ENCODE measurements at places on chromosomes 5 and 9.

DNA sequence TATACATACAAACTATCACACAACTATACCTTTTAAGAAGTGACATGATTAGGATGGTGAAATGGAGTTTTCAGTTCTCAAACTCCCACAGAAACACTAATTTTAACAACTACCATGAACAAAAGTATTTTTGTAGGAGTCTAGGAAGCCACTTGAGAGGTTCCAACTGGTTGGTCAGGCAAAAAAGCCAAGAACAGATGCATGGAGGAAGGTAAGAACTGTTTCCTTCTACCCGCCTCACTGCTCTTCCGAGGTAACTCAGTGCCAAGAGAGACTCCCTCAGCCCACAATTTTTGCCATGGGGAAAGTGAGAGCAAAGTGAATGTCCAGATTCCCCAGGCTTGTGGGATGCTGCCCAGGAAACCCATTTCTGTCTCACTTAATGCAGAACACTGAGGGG, 15.7 kb downstream of the BTNL8 start:
- no peak for DNase-seq

- DNase-seq, result no peak
Measured at GRCh38 chr5:170885809-170886208, 24.0 kb downstream of the RANBP17 start.

- DNase-seq, result no peak
Measured at GRCh38 chr5:168320805-168321204, 29.4 kb downstream of the WWC1 start.

- DNase-seq, result no peak
Measured at GRCh38 chr9:112817860-112818203, 67.3 kb downstream of the SNX30 start.

DNA sequence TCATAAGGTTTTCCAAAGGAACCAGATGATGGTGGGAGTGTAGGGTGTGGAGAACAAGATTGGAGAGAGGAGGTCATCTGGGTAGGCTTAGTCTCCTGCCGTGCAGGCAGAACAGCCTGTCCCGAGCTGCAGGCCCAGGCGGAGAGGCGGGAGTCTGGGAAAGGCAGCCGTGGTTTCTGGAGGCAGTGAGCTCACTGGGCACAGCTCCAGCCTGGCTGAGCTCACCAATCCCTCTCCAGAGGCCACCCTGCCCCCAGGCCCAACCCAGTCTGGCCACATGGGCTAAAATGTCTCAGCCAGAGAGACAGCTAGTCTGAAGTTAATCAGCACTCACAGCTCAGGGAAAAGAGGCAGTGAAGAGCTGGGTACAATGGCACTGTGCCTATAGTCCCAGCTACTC, 12.3 kb downstream of the P4HA2 start:
- peak; percentile 92 for DNase-seq

DNA sequence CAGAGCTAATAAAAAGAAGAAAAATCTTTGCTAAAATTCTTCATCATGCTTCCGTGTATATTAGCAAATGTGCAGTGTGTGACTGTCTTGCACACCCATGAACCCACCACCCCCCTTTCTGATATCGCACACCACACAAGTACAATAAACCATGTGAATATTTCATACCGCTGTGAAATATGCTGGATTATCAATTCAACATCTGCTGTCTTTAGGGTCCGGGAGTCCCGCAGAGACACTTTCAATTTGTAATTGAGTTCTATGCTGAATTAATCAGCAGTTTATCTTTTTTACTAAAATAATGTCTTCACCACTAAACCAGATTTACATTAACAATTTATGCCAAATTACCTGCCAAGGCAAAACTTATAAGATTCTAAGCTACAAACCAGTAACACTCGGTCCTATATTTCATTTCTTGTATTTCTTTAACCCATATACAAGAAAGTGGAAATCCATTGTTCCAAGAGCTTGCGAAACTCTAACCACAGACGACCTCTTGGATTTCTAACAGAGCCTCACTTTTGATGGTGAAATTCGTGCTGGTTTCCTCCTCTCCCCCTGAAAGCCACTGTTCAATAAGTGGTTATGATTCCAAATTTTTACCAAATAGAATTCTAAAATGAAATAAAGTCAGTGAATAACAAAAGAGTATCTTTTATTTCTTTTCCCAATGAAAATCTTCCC, 44.2 kb downstream of the PSMB7 start:
- DNase-seq, result no peak

DNA sequence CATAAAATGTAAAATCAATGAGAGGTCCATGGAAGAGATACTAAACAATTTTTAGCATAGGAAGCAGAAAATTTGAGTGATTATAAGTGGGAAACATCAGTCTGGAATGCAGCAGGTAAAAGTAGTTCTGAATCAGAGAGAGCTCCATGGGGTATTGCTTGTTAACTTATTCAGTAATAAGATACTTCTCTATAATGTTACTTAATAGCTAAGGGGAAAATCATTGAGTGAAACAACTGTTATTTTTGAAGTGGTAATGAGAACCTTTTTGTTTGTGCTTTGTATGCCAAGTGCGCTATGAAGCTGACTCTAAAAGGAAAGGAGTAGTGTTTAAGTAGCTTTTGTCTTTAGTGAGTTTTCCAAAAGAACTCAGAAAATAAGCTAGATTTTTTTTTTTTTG, 95.2 kb downstream of the ERBIN start:
- no peak for DNase-seq

- no peak for DNase-seq
Measured at GRCh38 chr5:152221721-152222629, 183.1 kb downstream of the NMUR2 start.

GRCh38 chr5:167565189-167565954, 726.1 kb upstream of the WWC1 start:
- DNase-seq, result no peak

GRCh38 chr5:132265336-132266030, 8.0 kb downstream of the PDLIM4 start:
- DNase-seq, result peak; percentile 89

DNA sequence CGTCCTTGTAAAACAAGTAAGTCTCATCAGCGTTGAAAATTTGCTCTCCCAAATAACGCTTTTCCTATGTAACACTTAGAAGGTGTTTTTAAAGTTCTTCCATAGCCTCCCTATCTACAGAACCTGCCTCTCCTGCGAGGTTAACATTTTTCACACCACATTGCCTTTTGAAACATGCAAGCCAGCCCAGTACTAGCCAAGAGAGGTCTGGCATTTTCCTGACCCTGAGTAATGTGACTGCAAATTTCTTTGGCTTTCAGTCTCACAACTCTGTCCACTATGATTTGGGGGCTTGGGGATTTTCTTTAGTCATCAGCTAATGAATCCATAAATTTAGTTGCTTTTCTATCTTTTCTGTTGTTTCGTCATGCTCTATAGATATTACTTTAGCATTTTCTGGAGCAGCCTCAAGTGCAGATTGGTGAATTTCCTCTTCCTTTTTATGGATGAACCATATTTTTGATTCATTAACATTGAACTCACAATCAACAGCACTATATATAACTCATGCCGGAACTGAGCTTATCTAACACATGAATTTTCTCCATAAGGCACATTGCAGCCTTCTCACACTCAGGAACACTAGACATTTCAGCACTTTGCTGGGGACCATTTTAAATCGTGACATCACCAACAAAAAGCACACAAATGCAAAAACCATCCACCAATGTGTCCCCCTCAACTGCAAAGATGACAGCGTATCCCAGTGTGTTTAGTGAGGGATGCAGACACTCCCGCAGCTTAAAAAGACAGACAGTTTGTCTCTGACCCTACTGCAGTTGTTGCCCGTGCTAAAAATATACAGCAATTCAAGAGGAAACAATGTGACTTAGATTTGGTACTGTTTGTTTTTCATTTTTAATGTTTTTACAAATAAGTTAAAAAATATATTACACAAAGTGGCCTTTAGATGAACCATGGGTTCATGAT, 77.2 kb upstream of the SPATA31C2 start:
- DNase-seq, result no peak

DNA sequence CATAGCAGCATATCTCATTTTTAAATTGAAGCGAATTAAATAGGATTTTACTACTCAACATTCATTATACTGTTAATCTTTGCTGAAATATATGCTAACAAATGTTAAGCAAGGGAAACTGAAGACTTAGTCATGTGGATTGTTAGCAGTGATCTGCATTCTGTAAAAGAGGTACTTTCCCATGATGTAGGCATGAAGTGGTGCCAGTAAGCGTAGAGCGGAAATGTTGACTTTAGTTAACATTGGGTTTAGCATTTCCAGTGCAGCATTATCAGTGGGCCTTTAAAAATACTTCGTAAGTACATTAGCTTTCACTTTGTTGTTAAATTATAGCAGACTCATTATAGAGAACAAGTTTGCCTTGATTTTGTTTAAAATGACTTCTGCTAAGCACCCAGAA, 130.3 kb downstream of the CDC42SE2 start:
- DNase-seq, result no peak

- peak; percentile 95 for DNase-seq
Measured at GRCh38 chr9:125932012-125932411, 184.8 kb downstream of the PBX3 start.

DNA sequence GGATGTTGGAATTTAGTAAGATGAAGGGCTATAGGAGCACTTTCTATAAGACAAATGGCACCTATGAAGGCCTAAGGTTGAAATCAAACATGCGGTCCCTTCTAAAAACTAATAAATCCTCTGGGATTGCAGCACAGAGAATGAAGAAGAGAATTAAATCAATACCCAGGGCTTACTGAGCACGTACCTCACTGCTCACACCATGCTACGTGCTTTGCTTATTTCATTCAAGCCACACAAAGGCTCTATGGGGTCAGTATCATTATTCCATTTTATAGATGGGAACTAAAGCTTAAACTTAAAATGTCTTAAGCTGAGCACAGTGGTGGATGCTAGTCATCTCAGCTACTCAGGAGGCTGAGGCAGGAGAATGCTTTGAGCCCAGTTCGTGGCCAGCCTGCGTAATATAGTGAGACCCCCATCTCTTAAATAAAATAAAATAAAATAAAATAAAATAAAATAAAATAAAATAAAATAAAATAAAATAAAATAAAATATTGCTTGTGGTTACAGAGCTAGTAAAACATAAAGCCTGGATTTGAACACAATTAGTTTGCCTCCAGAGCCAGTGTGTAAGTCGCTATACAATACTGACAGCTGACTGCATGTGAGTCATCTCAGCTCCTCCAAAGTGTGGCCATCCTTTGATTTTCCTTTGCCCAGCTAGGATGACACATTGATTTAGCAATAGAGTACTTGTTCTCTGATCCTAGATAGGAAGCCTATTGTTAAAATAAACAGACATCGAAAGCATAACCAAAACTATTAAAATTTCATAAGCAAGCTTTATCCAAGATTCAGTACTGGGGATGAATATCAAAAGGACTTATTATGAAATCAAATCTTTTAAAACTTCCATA, 20.9 kb upstream of the DPYSL3 start:
- DNase-seq, result no peak

DNA sequence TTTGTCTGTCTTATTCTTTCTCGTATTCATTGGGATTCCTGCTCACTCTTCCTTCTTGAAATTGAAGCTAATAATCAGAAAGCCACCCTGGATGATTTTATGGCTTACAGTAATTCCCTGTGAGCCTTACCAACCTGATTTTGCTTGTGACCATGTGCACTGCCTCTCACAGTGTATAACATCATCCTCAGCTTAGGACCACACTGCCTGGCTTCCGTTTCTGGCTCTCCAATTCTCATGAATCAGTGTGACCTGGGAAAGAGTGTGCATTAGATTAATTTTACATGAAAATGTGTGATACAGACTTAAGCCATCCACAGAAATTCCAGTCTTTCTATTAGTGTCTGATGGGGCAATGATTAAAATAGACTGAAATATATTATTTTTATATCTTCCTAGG, 126.8 kb upstream of the DMRT1 start:
- no peak for DNase-seq

DNA sequence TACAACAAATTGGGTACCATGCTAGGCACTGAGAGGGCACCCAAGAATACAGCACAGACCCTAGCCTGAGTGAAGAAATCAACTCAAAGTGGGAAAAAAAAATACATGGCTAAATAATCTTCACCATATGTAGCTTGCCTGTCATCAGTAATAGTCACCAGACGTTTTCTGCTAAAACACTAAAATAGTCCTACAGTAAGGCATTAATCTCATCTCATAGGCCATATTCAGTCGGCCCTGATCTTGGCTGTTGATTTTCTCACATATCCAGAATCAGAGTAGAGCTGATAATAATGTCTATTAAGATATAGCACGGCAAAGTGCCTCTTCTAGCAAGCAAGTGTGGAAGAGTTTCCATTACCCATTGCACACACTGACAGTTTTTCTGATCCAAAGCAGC, 322.1 kb upstream of the SLC30A5 start:
- no peak for DNase-seq

GRCh38 chr5:45484781-45485180, 211.4 kb downstream of the HCN1 start:
- no peak for DNase-seq

DNA sequence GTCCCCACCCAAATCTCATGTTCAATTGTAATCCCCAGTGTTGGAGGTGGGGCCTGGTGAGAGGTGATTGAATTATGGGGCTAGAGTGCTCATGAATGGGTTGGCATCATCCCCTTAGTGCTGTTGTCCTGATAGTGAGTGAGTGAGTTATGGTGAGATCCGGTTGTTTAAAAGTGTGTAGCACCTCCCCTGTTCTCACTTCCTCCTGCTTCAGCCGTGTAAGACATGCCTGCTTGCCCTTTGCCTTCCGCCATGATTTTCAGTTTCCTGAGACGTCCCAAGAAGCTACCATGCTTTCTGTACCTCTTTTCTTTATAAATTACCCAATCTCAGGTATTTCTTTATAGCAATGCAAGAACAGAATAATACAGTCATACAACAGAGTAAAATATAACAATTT, 742 bp upstream of the LECT2 start:
- DNase-seq, result no peak

GRCh38 chr5:32638309-32638708, 53.0 kb downstream of the SUB1 start:
- no peak for DNase-seq

DNA sequence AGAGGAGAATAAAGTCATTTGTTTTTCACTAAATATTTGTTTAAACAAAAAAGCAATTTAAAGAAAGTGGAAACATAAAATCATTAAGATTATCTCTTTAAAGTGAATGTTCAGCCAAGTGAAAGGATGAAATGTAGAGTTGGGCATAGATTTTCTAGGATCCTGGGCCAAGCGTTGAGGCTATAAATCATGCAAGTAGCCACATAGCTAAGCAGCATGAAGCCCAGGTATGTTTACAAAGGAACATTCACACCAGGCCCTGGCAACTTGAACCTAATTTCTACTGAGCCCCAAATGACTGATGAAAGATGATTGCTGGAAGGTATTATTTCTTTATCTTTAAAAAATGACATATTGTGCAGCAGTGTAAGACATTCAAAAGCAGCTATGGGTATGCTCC, 461.8 kb downstream of the MAT2B start:
- DNase-seq, result no peak

DNA sequence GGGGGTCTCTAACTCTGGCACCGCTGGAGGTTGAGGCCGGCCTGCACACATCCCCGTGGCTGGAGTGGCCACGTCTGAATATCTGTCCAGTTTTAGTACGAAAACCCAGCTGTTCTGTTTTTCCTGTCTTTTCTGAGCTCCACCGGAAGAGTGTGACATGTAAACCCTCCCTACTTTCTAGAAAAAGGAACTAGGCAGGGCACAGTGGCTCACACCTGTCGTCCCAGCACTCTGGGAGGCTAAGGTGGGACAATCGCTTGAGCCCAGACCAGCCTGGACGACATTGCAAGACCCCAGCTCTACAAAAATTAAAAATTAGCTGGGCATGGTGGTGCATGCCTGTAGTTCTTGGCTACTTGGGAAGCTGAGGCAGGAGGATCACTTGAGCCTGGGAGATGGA, 8.2 kb upstream of the PHYKPL start:
- no peak for DNase-seq

Data from AG09319 (cell line).